ENCODE measurements at places on chromosomes 7 and 10. TPM values are rescaled to one million over a fixed set of nuclear protein-coding genes. Genes with fewer than 3 reads are reported as not detected.

GRCh38 chr10:33150889-33151288, 183.6 kb downstream of the NRP1 start:
- no peak for DNase-seq
- H3K4me1 ChIP-seq: peaks cover 9% of the 10 kb centered on the region
- H3K27ac ChIP-seq: no peak overlapping the region
- H3K4me3 ChIP-seq: no peak overlapping the region
- H3K36me3 ChIP-seq: no peaks in the 10 kb centered on the region
- H3K27me3 ChIP-seq: no peaks in the 10 kb centered on the region

GRCh38 chr10:128922619-128923196, 544.3 kb upstream of the MGMT start:
- H3K36me3 ChIP-seq: no peaks in the 10 kb centered on the region
- no peak overlapping the region for H3K27ac ChIP-seq
- no peaks in the 10 kb centered on the region for H3K27me3 ChIP-seq
- H3K4me3 ChIP-seq: no peak overlapping the region

DNA sequence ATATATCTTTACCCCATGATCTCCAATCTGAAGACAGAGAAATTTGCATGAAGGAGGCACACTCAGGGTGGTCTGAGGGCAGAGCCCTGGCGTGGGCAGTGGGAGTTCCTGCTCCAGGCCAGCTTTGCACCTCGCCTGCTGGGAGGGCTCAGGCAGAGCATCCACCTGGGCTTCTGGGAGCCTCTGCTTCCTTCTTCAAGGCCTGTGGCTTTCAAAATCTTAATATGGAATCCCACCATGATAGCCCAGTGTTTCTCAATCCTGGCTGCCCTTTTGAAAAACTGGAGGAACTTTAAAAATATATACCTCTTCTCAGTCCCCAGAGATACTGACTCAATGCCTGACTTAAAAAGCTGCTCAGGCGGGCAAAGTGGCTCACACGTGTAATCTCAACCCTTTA, 36.7 kb upstream of the PSAP start:
- H3K27ac ChIP-seq: no peak overlapping the region
- DNase-seq: no peak
- no peaks in the 10 kb centered on the region for H3K27me3 ChIP-seq
- H3K4me3 ChIP-seq: peak overlapping the region; percentile 73

DNA sequence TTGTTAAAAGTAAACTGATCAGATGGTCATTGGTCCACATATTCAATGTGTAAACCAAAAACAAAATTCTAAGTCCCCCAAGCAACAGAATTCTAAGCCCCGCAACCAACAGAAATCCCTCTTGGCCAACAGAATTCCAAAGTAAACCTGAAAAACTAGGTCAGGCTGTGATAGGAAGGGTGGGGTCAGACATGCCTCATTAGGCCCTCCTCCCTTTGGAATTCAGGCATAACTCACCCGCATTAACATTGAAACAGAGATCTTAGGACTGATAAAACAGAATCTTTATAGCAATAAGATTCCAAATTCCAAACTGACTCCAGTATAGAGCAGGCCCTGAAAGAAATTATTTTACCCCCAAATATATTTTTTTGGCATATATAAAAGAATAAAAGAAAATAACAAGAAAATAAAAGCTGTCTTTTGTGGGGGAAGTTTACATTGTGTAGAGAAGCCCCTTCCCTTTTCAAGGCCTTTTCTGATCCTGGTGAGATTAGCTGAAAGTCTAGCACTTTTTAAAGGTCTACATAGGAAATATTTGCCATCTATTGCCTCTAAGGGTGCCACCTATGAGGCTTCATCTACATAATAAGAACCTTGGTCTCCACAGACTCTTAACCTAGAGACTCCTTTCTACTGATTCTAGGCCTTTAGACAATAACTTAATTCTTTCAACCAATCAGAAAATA, 30.5 kb downstream of the GNAT3 start:
- H3K4me1 ChIP-seq: no peaks in the 10 kb centered on the region
- no peak overlapping the region for H3K4me3 ChIP-seq
- H3K27ac ChIP-seq: no peak overlapping the region
- DNase-seq: no peak

The FAM13C gene
- 20.4 TPM for total RNA-seq

DNA sequence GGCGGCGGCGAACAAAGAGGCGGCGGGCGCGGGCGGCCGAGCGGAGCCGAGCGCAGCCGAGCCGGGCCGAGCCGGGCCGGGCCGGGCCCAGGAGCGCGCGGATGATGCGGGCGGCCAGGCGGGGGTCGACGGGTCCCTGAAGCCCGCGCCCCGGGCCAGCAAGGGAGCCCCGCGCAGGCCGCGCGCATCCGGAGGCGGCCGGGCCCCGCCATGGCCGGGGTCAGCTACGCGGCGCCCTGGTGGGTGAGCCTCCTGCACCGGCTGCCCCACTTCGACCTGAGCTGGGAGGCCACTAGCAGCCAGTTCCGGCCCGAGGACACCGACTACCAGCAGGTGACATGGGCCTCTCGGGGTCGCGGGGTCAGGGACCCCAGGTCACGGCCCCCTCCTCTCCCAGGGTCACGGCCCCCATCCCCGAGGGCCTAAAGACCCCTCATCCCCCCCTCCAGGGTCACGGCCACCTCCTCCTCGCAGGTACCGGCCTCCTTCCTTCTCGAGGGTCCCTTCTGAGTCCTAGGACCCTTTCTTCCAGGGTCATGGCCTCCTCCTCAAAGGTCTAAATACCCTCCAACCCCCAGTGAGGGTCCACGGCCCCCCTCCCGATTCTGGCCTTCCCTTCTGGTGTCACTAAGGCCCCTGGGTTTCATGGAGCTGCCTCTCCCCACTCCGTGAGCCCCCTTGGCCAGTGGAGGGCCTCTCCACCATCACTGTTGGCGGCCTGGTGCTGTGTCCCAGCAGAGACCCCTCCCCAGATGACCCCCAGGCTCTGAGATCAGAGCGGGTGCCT, at the start of gene TTYH3:
TTYH3 (plus strand) TSS at position 41 of the 787 bp plus-strand sequence; CDS start at position 211, 170 bp downstream.
- no peaks in the 10 kb centered on the region for H3K27me3 ChIP-seq
- no peak for DNase-seq
- peaks cover 42% of the 10 kb centered on the region for H3K4me1 ChIP-seq

GRCh38 chr10:7445474-7446185, 34.8 kb upstream of the SFMBT2 start:
- H3K27ac ChIP-seq: no peak overlapping the region
- DNase-seq: no peak
- no peaks in the 10 kb centered on the region for H3K36me3 ChIP-seq
- H3K4me1 ChIP-seq: no peaks in the 10 kb centered on the region
- no peak overlapping the region for H3K4me3 ChIP-seq

DNA sequence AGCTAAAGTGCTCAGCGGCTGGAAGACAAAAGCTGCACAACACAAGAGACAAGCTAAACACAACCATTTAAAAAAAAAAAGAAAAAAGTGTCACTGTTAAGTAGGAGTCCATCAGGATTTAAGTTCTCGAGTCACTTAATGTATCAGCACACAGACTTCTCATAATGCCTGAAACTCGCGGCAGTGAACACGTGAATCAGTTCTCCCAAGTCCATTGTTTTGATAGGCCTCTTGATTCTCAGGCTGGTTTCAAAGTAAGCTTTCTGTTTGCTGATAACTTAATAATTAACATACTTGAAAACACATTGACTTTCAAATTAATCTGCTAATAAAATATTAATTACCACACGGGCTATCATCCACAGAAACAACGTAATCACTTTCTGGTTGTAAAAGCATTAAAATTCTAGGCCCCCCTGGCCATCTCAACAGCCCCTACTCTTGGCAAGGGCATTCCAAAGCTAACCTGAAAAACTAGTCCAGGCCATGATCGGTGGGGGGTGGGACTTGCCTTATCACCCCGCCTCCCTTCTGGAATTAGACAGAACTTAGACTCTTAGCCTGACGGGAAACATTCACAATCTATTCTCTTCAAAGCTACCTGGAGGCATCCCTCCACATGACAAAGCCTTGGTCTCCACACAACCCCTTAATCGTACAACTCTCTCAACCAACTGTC, 129.0 kb downstream of the DIP2C start:
- no peaks in the 10 kb centered on the region for H3K36me3 ChIP-seq
- no peak for DNase-seq
- H3K4me1 ChIP-seq: no peaks in the 10 kb centered on the region
- H3K4me3 ChIP-seq: no peak overlapping the region
- H3K27me3 ChIP-seq: no peaks in the 10 kb centered on the region

The FOXP2 gene
- total RNA-seq: 16.7 TPM

DNA sequence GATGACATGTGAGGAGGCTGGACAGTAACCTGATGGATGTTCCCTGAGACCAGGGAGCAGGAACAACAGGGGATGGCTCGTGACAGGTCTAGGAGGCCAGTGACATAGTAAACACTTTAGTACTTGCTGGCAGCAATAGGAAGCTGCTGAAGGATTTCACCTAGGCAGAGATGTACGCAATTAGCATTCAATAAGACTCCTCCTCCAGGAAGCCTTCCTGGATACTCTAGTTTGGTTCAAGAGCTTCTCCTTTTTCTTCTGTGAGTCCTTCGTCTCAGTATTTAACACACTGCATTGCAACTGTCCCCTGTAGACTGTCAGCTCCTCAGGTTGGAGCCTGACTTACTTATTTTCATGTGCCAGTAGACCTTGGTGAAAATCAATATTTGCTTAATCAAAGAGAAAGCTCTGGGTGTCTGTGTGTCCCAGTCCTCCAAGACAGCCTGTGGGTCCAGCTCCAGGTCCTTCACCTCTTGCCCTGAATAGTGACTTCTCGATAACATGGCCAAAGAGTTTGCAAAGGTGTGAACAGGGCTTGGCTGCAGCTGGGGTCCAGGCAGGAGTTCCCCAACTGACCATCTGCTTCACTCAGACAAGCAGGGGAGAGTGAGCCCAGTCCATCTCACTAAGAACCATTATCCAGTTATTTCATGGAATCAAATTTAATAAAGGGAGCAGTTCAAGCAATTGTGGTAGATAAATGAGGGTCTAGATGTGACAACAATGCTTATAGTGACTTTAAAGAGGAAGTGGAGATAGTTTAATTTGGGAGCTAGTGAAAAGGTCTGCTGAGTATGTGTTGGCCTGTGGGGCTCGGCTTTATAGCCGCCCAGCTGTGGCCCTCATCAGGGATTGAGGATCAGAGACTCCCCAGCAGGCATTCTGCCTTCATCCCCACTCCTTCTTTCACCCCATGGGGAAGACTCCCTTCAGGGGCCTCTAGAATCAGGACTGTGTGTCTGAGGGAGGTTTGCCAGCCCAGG, 9.4 kb downstream of the TMEM273 start:
- H3K27ac ChIP-seq: no peak overlapping the region
- no peak for DNase-seq
- no peaks in the 10 kb centered on the region for H3K36me3 ChIP-seq
- no peaks in the 10 kb centered on the region for H3K27me3 ChIP-seq

DNA sequence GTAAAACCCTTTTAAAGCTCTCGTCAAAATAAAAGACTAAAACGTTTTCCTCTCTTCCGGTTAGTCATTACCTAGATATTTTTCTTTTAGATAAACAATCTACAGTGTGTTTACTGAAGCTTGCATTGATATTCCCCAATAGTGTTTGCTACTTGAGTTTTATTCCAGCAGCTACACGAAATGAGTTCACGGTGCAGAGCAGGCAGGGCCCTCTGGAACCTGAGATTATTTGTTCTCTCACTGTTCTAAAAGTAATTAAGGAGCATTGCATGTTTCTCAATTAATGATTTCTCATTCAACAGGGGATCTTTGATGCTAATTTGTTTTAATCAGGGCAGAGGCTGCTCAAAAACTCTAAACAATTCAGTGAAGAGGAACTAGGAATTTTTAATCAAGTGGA, 319.7 kb downstream of the GFRA1 start:
- no peaks in the 10 kb centered on the region for H3K27me3 ChIP-seq
- DNase-seq: no peak
- no peaks in the 10 kb centered on the region for H3K36me3 ChIP-seq
- no peak overlapping the region for H3K4me3 ChIP-seq

DNA sequence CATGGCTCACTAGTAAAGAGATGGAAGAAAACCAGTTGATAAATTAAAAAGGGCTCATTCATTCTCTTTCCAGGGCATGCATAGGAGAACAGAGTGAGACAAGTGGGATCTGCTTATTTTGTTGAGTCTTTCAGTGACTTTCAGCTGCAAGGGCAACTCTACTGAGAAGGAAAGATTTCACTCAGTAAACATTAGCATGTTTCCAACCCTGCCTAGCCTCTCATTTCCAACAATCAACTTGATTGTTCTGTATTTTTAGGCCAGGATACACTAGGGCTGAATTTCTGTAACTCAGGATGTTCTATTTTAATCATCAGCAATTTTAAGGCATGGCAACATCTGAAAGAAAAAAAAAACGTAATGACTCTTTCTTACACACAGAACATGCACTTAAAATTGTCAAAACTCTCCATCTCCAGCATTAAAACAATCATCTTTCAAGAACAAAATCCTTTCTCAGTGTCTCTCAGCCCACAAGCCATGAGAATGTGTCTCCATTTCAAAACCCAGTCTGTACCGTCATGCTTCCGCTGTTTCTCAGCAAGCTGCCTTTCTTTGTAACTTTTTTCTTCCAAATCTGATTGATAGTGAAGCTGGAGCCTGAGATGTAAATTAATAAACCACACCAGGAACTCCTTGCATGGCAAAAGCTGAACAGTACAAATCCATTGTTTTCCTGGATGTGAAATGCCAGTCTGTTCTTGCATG, 147.2 kb upstream of the KLF14 start:
- no peak overlapping the region for H3K4me3 ChIP-seq
- no peaks in the 10 kb centered on the region for H3K27me3 ChIP-seq
- DNase-seq: no peak
- peaks cover 9% of the 10 kb centered on the region for H3K4me1 ChIP-seq
- H3K27ac ChIP-seq: peak overlapping the region; percentile 44
- H3K36me3 ChIP-seq: peaks cover 47% of the 10 kb centered on the region

The ZCCHC24 gene
- total RNA-seq: 82.9 TPM

GRCh38 chr10:4067931-4068561, 283.0 kb upstream of the KLF6 start:
- H3K36me3 ChIP-seq: no peaks in the 10 kb centered on the region
- no peak for DNase-seq
- no peak overlapping the region for H3K4me3 ChIP-seq
- peaks cover 48% of the 10 kb centered on the region for H3K4me1 ChIP-seq

DNA sequence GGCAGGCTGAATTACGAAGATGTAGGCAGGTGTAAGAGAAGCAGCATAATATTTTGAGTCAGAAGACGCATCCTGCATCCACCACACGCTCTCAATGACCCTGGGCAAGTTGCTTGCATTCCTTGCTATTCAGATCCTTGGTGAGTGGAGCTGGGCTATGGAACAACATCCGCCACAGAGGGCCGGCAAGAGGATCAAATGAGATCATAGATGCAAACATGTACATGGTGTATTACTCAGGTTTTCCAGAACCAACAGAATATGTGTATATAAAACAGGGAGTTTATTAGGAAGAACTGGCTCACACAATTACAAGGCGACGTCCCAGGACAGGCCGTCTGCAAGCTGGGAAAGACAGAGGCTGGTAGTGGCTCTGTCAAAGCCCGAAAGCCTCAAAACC, 51.5 kb downstream of the ADAM12 start:
- no peaks in the 10 kb centered on the region for H3K4me1 ChIP-seq

DNA sequence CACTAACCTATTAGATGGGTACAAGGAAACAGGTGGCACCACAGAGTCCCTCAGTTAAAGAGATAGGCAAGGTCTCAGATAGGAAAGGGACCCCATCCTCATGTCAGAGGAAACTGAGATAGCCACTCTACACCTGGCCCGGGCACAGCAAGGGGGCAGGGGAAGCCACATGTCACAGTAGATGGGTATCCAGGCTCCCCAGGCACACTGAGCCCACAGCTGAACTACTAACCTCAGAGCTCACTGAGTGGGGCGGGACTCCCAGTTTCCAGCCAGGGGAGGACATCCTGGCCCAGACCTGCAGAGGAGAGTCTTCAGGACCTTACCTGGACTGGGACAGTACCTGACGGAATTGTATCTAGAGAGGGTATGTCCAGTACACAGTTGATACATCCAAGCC, 3.7 kb upstream of the CDHR1 start:
- no peak overlapping the region for H3K27ac ChIP-seq
- H3K36me3 ChIP-seq: no peaks in the 10 kb centered on the region
- no peak overlapping the region for H3K4me3 ChIP-seq
- peaks cover 6% of the 10 kb centered on the region for H3K4me1 ChIP-seq
- no peak for DNase-seq
